Testis (tissue), 5 donors: ENCODE measurements at places on chromosomes 6 and 20. TPM values are rescaled to one million over a fixed set of nuclear protein-coding genes. Genes with fewer than 3 reads are reported as not detected.

DNA sequence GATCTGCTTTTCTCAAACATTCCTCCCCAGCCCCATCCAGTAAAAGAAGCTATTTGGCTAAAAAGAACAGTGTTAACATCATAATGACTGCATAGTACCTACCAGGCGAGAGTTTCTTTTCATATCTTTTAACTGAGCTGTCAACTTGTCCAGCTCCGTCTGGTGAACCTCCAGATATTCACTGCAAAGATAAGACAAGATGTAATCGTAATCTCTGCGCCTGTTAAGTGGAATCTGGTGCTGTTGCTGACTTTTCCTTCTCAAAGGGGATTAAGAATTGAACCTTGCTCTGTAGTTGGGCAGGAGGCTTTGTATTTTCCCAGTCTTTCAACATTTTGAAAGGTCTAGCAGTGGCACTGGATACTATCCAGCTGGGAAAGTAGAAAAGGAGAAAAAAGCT lies 63.0 kb downstream of the RIPOR2 start:
- DNase-seq: no peak

GRCh38 chr6:89410231-89410761 lies 1.8 kb downstream of the RRAGD start:
- no peak for DNase-seq

The GPLD1 gene
- total RNA-seq: 15.6 TPM

GRCh38 chr6:133889557-133890403 lies 867 bp downstream of the TCF21 start:
- DNase-seq: peak; percentile 28

DNA sequence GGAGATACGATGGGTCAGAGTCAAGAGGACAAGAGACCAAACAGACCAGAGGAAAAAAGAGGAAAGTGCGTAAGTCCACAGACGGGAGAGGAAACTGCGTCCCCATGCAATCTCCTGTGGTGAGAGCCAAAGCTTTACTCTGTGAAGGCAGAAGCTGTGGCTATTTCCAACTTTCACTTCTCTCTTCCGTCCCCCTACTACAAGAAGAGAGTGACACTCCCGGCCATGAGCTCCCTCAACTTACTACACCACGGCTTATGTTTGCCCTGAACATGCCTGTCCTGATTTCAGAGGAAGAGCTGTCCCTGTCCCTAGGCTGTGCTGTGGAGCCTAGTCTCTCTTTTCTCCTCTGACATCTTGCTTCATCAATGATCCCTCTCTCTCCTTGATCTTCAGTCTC lies 11.5 kb upstream of the SSR1 start:
- peak; percentile 30 for DNase-seq

The MCUR1 gene
- total RNA-seq: 12.8 TPM

- no peak for DNase-seq
Observed at GRCh38 chr6:45667300-45667699, 289.6 kb upstream of the SUPT3H start.

The HUS1B gene
- 13.5 TPM for total RNA-seq

The BEND3 gene
- 7.6 TPM for total RNA-seq

DNA sequence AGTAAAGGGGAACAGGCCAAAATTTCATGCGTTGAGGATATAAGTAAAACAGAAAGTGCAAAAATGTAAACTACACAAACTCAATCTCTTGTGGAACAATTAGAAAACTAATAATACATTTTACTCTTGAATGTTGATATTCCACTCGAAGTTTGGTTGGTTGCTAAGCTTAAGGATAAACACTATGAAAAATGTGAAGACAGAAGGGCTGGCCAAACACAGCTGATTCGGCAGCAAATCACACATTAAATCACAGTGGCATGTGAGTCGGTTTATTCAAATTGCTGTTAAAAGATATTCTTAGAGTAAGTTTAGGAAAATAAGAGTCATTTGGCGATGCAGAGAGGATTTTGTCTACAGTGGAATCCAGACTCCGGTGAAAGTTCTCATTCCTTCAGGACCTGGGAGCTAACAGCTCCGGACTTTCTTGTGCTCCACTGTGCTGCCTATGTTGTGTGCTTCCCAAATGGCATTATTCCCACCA lies 1.4 kb upstream of the EPM2A start:
- DNase-seq: no peak

The SPDEF gene
- 0.62 TPM for total RNA-seq

DNA sequence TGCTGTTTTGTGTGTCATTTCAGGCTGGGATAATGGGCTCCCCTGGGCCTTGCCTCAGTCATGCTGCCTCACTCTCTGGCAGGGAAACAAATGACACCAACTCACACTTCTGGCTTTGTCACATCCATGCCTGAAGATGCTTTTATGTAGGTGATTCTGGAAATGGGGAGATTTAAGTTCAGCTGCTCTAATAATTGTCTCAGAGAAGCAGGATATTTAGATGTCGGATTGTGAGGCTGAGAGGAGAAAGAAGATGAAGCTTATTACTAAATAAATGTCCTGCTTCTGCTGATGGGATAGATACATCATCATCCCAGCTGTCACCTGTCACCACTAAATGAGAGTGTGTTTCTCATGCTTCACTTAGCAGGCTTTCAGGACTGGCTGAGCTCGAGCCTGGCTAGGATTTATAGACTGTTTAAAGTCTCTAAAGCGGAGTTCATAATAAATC lies 480.2 kb upstream of the SPTLC3 start:
- DNase-seq: no peak

The TFB1M gene
- total RNA-seq: 32.2 TPM

The RAB5IF gene
- 75.7 TPM for total RNA-seq

DNA sequence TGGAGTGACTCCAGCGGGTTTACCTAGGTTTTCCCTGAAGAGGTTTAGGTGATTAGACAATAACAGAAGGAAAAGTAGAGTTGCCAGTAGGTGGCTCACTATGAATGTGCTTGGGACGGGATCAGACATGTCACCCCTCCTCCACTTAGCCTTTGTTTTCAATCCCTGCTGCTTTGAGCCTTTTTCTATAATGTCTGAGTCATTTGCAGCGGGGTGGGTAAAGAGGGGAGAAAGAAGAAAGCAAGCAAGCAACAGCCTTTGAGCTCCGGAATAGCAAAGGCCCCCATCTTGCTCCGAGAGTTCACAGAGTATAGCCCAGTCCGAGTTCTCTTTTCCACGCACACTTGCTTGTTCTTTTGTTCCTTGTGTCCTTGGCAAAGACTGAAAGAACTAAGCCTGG lies 129.1 kb downstream of the PACRG start:
- DNase-seq: peak; percentile 67

- no peak for DNase-seq
Observed at GRCh38 chr20:49136817-49137571, 51.1 kb downstream of the STAU1 start.

The C6orf163 gene
- total RNA-seq: 12.5 TPM

GRCh38 chr6:4020822-4021132 lies 58.2 kb downstream of the FAM217A start:
- no peak for DNase-seq

The MYO6 gene
- total RNA-seq: 69.2 TPM

The ASIP gene
- total RNA-seq: not detected

The NOX3 gene
- total RNA-seq: not detected

The WRNIP1 gene
- total RNA-seq: 95.8 TPM

The FGD2 gene
- 7.0 TPM for total RNA-seq

DNA sequence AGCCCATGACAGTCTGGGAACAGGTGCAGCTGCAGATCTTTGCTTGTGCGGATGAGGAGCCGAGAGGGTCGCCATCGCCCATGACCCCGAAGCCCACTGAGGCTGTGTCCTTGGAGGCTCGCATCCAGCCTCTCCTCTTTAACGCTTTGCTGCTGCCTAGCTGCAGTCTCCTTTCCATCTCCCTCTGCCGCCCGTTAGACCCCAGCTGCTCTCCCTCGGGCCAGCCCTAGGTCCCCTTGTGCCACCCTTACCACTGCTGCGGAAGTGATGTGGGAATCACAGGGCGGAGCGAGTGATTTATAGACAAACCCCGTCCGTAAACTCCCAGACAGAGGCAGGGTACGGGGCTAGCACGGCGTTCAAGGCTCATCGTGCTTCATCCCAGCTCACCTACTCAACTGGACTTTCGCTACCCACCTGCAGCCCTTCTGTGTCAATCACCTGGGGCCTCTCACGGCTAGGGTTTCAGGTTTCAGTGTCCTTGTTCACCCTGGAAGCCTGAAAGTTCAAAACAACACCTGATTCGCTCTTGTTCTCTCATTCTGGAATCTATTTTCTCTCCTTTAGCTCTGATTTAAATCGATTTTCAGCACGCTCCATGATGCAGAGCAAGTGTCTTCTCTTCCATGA lies 76.1 kb downstream of the PAX1 start:
- no peak for DNase-seq

DNA sequence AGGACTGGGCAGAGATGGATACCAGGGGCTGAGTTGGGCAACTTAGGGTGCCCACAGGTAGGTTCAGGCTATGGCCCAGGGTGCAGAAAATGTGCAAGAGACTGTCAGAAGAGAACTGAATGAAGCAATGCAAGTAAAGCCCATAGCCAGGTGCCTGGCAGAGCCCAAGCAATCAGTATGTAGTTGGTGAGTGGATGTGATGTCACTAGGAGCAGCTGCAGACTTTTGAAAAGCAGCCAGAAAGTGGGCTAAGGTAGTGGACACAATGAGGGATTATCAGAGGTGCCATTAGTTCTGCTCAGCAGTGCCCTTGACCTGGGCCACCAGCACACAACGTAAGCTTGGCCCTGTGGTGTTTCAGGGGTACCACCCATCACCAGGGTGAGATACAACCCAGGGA lies 135.3 kb downstream of the SOBP start:
- no peak for DNase-seq

- peak; percentile 31 for DNase-seq
Observed at GRCh38 chr6:30915591-30915946, 1.5 kb downstream of the VARS2 start.

DNA sequence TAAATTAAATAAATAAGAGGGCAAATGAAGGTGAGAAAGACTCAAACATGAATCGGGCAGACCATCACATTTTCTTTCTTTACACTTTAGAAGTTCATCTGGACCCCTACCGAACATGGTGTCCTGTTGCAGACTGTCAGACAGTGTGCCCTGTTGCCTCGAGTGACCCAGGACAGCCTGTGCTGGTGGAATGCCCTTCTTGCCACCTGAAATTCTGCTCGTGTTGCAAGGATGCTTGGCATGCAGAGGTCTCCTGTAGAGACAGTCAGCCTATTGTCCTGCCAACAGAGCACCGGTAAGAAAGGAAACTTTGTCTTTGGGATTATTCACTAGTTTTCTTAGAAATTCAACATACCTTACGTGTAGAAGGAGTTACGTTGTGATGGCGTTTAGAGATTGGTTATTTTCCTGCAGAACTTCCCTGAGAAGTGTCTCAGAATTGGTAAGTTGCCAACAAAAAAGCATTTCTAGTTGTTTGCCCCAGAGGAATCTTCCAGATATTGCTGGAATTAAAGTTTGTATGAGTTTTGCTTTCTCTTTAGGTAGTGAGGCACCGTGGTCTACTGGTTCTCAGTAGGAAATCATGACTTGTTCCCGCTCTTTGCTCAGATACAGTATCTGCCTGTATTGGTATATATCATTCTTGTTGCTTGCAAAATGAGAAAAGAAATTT lies 70.1 kb downstream of the RNF144B start:
- DNase-seq: no peak

DNA sequence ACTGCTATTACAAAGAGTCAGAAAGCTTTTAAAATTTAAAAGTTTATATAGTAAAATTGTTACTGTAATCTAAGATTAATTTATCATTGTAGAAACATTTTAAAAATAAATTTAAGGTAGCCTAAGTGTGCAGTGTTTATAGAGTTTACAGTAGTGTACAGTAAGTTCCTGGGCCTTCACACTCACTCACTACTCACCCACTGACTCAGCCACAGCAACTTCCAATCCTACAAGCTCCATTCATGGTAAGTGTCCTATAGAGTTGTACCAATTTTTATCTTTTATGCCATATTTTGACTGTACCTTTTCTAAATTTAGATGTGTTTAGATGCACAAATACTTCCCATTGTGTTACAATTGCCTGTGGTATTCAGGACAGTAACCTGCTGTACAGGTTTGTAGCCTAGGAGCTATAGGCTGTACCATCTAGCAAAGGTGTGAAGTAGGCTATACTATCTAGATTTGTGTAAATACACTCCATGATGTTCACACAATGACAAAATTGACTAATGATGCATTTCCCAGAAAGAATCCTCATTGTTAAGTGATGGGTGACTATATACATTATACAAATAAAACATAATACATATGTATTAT lies 10.2 kb upstream of the TMEM170B start:
- no peak for DNase-seq

The RBPJL gene
- 0.43 TPM for total RNA-seq

DNA sequence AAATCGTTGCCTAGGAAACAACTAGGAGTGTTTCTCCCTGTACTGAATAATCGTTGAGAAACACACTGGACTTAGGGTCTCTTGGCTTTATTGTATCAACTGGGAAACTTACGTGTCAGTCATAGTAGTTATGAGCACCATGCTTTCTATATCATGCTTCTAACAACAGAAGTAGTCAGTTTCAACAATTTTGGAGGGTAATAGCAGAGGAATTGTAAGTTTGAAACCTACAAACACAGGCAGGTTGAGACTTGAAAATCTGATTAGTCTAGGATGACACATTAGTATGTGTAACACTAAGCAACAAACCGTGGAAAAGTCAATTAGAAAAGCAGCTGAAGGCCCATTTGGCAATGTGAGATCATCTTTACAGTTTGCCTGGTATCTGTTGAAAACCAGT lies 43.9 kb upstream of the FABP7 start:
- DNase-seq: no peak

The VGLL2 gene
- total RNA-seq: 1.7 TPM

DNA sequence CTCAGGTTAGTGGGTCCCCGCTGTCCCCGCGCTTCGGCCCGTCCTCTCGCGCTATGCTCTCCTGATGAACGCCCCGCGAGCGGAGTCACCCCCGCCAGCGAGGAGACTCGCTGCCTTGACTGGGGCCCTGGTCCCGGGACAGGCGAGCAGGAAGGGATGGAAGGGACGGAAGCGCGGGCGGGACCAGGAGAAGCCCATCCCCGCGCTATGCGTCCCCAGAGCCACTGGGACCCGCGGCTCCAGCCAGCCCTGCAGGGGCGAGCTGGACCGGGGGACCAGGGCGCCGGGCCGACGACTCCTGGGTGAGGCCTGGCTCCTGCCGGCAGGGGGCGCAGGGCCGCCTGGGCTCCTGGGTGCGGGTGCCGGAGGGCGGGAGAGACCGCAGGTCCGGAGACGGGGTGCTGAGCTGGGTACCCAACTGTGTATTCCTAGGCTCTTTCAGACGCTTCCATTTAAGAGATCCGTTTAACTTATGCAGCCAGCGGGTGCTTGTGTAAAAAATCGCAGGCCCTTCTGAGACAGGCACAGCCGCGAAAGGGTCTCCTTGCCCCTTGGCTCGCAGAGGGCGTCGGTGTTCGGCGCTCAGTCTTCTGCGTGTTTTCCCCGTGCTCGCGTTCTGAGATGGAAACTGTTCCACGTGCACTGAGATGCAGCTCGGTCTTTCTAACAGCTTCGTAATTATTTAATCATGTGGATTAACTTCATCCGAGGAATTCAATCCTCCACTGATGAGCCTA lies 580 bp upstream of the SYCP2 start:
- DNase-seq: peak; percentile 84

DNA sequence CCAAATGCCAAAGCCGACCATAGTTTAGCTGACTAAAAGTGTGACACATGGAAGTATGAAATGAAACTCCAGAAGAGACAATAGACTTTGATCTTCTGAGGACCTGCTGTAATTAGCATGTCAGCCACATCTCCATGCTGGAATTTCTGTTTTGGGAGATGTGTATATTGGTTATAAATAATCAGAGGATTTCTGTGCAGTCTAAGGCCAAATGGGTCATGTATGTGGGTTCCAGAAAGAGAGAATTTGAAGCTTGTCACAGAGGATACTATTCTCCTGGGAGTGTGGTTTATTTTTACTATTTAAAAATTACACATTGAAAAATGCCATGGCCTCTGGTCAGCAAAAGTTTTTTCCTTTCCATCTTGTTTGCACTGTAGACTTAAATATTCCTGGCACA lies 405.5 kb upstream of the PLCB4 start:
- no peak for DNase-seq
